ENCODE measurements at places on chromosomes 7 and 10.

- DNase-seq: no peak
These were observed 316.5 kb upstream of the IMMP2L start for GRCh38 chr7:111878785-111879184.

DNA sequence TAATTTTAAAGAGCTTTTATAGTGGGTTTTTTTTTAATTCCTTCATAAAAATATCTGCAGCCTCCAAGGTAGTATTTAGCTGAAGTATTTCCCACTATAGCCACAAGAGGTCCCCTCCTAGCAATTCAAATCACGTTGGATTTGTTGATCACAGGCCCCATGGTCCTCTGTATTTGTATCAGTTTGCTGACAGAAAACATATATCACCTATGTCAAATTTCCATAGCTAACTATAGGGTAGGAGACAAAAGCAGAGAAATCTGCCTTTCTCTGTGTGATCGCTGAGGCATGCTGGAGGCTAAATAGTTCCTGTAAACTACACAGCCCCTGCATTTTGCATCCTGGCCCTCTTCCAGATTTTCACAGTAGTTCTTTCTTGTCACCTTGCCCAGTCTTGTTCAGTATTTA lies 1.7 kb upstream of the CTNNA3 start:
- DNase-seq: no peak

DNA sequence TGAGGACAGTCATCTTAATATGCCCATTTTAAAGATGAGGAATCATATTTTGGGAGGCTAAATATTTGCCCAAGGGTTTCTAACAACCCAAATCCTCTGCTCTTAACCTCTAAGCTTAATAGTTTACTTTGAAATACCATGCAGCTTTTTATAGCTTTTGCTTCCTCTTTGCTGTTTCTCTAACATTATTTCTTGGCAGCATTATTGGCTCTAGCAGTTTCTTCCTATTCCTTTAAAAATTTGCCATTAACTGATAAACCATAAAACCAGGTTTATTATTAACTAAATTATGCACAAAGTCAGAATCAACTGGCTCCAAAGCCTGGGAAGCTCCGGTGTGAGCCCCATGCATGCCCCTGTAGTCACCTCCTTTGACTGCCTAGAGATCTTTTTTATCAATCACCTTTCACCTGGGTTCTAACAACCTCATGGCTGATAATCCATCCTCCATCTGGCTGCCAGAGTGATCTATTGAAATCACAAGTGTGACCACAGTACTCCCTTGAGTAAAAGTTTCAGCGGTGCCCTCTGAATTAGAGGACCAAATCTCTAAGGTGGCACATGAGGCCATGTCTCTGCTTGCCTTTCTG lies 62.4 kb downstream of the ITGB8 start:
- DNase-seq: no peak

- DNase-seq: no peak
These were observed 298.5 kb downstream of the KLF6 start for GRCh38 chr10:3486346-3487065.

- DNase-seq: no peak
These were observed 781.5 kb upstream of the POM121L12 start for GRCh38 chr7:52253953-52254352.

- DNase-seq: no peak
These were observed 661.2 kb downstream of the AUTS2 start for GRCh38 chr7:70259502-70259901.

DNA sequence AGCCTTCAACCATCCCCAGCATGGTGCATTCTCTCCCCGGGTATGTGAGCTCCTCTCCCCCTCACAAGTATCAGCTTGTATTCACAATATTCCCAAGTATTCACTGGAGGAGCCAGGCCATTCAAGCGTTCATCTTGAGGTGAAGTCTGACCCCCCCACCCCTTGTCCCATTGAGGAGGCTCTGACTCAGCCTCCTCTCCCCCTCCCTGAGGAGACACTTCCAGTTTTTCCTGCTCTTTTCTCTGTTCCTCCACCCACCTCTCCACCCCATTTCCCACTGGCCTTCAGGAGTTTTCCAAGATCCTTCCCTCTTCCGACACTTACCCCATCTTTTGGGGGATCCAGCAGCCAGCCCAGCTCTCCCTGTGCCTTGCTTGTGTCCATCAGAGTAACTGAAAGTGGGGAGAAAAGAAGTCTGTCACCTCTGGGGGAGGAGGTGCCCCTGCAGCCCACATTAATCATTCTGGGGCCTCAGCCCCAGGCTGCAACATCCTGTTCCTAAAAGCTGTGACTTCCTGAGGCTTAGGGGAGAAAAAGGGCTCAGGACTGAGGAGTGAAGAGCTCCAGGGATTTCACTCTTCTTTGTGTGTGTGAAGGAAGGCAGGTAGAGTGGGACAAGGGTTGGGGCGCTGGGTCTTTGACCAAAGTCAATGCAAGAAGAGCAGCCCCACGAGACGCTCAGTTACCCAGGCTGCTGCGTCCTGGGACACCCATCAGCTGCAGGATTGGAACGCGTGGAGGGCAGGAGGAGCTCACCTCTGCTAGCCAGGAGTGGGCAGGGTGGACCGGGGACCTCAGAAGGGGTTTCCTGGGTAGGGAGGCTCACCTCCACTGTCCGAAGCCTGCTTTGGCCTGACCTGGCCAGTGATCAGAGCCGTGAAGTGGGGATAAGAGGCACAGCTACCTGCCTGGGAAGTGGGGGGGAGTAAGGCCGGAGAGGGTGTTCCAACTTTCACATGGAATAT lies 1.1 kb downstream of the EPHA1 start:
- DNase-seq: peak; percentile 42

GRCh38 chr7:55572378-55573233 lies at the start of gene VOPP1:
TSS of gene VOPP1 (minus strand) at chr7:55572502. CDS start at chr7:55572324, 178 bp downstream.
- DNase-seq: peak; percentile 43

DNA sequence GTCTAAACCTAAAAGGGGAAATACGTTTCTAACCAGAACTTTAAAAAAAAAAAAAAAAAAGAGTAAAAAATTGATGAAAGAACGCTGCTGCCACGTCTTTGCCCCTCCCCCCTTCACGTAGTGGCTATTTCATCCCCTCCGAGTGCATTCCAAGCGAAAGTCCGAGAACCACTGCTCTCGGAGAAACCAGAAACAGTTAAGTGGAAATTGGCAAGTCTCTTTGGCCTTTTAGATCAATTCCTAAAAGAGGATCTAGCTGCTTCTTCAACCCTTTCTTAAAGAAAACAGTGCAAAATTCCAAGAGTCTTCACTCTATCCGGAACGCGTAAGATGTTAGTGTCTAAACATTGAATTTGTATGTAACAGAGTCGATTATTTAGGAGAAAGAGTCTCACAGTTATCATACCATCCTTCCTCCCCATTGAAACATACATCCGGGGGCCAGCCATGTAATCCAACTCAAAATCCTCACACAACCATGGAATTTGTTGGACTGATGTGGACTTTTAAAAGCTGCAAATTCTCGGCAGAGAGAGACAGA lies 1.1 kb downstream of the P4HA1 start:
- DNase-seq: peak; percentile 34

DNA sequence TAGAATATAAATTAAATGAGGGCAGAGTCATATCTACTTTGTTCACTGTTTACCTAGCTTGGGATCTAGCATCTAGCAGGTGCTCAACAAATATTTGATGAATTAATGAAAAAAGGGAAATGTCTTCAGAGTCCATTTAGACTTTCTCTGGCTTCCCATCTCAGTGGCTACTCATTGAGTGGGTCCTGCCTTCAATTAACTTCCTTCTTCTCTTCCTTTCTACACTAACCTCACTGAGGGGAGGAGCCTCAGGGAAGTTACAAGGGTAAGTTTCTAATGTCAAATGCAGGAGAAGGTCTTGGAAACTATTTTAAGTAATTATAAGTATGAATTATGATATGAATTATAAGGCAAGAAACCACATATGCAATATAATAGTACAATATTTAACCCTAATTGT lies 28.2 kb upstream of the MPP7 start:
- no peak for DNase-seq

GRCh38 chr10:117134056-117134305 lies 4.1 kb downstream of the VAX1 start:
- no peak for DNase-seq

DNA sequence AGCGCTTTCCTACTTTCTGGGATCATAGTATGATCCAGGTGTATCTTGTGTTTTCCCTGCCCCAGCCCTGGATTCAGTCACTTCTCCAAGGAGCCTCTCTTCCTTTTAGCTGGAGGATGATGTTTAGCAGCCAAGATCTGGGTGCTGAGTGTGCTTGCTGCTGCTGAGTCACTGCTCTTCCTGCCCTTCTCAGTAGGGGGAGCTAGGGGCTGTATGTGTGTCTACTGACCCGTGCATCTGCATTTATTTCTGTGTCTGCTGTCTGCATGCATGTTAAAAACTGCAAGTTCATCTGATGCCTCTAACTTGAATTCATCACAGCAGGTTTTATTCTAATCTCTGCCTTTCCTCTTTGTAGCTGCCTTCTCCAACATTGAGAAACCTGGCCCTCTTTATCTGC lies 31.6 kb downstream of the MGMT start:
- no peak for DNase-seq

- no peak for DNase-seq
These were observed 11.7 kb downstream of the TMEM254 start for GRCh38 chr10:80090121-80090520.

- DNase-seq: no peak
These were observed 54.7 kb upstream of the NMT2 start for GRCh38 chr10:15223174-15223573.
